NCI-H524 (cell line): ENCODE measurements at places on chromosomes 7 and 10.

GRCh38 chr10:70459774-70460490, 18.5 kb upstream of the NODAL start:
- no peak for DNase-seq

DNA sequence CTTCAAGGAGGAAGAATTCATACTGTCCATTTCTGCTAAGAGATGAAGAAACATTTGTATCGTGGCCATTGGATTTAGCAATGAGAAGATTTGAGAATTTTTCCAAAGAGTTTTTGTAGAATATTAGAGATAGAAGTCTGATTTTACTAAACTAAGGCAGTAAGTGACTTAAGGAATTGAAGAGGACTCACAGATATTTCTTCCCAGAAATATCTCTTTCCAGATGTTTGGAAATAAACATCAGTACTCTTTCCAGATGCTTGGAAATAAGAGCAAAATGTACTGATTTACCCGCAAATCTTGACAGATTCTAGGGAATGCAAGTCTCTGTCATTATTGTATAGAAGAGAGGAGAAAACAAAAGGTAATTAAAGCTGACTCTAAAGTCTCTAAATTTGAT, 91.3 kb downstream of the IMMP2L start:
- DNase-seq = no peak

DNA sequence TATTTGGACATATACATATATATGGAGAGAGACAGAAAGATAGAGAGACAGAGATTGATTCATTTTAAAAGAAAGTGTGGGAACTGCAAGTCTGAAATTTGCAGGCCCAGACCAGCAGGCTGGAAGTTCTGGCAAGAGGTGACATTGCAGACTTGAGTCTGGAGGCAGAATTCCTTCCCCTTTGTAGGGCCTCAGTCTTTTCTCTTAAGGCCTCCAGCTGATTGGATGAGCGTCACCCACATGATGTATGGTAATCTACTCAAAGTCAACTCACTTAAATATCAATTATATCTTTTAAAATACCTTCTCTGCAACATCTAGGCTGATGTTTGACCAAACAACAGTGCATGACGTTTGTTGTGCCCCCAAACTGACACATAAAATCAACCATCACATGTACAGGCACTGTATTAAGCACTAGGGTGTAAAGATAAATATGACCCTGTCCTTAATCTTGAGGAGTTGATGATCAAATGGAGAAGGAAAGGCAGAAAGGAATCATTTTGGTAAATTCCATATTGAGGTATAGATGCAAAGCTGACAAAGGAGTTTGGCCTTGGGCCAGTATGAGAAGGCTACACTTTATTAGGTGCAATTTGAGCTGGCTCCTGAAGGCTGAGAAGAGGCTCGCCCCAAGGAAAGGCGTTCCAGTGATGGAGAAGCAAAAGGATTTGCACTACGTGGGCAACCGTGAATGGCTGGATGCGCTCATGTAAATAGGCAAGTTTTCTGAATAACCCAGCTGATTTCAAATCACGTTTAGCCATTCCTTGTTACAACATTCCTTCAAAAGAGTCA, 52.6 kb downstream of the BPGM start:
- no peak for DNase-seq

GRCh38 chr10:103951942-103952341, 15.0 kb upstream of the SLK start:
- no peak for DNase-seq

DNA sequence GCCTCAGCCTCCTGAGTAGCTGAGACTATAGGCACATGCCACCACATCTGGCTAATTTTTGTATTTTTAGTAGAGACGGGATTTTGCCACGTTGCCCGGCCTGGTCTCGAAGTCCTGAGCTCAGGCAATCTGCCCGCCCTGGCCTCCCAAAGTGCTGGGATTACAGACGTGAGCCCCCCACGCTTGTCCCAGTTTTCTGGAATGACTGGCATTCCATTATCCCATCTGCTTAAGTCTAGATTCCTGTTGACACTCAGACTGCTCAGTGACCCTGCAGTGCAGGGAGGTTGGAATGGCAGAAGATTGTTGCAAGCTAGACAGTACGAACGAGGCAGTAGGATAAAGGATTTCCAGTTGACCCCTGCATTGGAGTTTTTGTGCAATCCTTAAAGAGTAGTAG, 135.1 kb upstream of the NPS start:
- no peak for DNase-seq

GRCh38 chr7:97973206-97973658, 16.8 kb downstream of the OCM2 start:
- DNase-seq = no peak

DNA sequence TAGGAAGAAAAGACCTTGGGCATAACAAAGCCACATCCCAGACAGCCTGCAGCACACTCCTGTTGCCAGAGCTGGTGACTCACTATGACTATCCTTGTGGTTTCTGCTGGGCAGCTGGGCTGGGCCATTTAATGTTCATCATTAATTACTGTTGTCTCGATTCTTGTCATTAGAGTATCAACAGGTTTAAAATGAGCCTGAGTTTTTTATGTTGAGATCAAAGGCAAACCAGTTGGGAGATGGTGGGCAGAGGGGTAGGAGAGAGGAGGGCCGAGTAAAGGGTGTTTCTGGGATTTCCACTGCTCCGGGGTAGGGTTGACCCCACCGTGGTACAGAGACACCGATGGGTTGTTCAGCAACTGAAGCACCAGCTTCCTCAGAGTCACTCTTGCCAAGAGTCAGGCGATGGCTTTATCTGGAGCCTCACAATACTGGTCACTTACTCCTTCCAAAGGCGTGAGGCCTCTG, 128.7 kb upstream of the LYZL1 start:
- DNase-seq = no peak

- DNase-seq = no peak
These were observed 46.9 kb downstream of the PITRM1 start for GRCh38 chr10:3125527-3126170.

DNA sequence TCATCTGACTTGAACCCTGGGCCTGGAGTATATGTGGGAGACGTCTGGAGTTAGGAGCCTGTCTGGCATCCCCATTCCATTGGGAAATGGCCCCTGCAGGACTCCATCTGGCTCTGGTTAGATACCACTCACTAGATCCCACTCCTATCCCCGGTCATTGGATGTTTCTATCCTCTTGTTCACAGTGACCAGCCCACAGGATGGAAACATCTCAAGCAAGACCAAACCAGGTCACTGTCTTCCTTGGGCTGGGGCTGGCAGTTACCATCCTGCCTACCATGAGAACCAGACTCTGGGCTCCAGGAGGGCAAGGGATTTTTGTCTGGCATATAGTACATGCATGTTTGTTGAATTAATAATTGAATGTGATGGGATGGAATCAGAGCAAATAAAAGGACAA, 415.7 kb downstream of the GRID1 start:
- DNase-seq = no peak

GRCh38 chr10:79221110-79222051, 125.9 kb upstream of the PPIF start:
- no peak for DNase-seq

DNA sequence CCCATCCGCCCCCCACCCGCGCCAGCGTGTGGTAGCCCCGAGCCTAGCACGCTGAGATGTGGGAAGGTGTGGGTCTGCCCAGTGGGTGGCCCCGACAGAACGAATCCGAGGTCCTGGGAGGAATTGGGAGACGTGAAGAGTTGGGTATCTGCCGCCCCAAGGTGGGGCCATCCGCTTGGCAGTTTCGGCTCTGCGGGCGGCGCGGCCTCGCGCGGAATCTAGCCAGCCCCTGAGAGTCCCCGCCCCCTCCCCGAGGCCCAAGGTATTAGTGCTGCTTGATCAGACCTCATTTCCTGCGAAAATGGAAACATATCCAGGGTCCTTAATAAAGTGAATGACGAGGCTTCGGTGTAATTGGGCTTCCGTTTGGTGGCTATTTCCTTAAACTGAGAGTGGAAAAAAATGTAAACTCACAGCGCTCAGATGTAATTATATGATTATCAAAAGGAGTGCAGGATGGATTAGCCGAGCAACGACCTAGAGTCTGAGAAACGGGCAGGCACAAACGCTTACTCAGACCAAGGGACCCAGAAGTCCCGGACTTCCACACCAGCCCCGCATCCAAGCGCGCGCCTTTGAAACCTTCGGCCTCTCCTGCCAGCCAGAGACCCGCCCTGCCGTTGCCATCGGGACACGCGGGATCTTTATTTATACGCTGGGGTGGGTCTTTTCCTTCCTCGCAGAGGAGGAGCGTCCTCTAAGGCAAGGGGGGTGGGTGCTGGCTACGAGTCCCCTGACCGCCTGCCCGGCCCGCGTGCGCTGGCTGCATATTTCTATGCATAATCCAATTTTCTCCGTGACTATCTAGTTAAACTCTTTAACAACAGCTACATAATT, 12.8 kb downstream of the LBX1 start:
- peak; percentile 27 for DNase-seq

- no peak for DNase-seq
These were observed 109.2 kb upstream of the ZNF746 start for GRCh38 chr7:149606826-149607225.

GRCh38 chr7:103704701-103705100, 258.7 kb upstream of the SLC26A5 start:
- no peak for DNase-seq

DNA sequence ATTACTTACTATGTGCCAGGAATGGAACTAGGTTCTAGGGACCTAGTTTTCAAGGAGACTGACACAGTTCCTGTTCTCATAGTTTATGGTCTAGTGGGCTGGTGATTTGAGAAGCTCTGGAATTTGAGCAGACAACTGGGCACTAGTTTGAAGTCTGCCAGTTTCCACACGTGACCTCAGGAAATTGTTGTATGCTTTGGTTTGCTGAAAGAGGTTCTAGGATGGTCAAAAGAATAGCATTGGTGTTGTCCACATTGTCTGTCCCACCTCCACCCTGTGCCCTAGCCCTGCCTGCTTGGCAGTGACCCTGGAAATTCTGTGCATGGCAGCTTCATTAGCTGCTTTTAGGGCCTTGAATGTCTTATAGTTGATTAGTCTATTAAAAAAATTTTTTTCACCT, 28.7 kb downstream of the GBF1 start:
- DNase-seq = no peak

- DNase-seq = no peak
These were observed 64.4 kb downstream of the HBP1 start for GRCh38 chr7:107233174-107233573.

DNA sequence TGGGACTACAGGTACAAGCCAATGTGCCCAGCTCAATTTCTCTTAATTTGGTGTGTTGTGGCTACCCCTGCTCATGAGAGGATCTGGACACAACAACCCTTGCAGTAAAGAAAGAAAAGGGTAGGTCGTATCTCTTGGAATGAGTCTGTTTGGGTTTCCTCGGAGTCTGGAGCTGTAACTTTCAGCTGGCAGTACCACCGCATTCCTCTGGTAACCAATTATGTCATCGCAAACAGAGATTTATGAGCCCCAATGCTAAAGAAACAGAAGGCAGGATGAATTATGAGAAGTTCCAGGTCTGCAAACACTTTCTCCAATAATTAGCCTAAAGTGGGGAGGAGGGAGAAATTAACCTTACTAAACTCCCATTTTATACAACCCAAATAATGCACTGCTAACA, 186.6 kb upstream of the NRP1 start:
- DNase-seq = no peak

GRCh38 chr10:18278181-18278580, 138.0 kb downstream of the CACNB2 start:
- DNase-seq = no peak

GRCh38 chr10:5615316-5615715, 51.1 kb downstream of the ASB13 start:
- no peak for DNase-seq

DNA sequence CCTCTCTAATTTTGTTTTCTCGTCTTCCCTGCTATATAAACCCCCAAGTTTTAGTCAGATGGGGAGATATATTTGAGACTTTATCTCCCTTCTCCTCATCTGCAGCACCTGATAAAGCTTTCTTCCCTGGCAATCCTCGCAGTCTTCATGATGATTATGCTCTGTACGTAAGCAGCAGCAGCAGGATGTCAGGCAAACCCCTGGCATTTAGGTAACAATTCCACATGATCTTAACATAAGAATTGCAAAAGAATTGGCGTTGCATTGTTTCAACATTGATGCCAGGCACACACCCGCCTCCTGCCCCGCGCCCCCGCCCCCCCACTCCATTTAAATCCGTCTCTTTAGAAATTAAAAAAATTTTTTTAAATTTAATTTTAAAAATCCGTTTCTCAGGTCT, 6.1 kb downstream of the PKD1L1 start:
- DNase-seq = no peak

- DNase-seq = no peak
These were observed 64.6 kb downstream of the ALOX5 start for GRCh38 chr10:45438466-45439090.

- no peak for DNase-seq
These were observed 55.6 kb downstream of the OSBPL3 start for GRCh38 chr7:24924375-24924774.

DNA sequence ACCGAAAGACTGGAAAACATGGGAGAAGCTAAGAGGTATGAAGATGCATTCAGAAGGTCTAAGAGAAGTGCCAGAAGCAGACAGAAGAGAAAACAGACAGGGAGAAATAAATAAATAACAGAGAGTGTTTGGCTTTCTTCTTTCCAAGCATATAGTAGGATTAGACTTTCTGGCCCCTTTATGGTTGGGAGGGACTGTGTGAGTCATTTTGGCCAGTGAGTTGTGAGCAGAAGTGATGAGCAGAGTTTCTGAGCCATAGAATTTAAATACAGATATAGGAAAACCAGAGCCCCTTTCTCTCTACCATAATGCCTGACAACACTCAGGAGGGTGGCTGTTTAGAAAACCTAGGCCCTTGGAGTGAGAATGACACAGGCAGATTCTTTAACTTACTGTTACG, 171.0 kb downstream of the PPP1R17 start:
- DNase-seq = no peak

GRCh38 chr10:74753442-74754211, 72.8 kb upstream of the KAT6B start:
- no peak for DNase-seq

DNA sequence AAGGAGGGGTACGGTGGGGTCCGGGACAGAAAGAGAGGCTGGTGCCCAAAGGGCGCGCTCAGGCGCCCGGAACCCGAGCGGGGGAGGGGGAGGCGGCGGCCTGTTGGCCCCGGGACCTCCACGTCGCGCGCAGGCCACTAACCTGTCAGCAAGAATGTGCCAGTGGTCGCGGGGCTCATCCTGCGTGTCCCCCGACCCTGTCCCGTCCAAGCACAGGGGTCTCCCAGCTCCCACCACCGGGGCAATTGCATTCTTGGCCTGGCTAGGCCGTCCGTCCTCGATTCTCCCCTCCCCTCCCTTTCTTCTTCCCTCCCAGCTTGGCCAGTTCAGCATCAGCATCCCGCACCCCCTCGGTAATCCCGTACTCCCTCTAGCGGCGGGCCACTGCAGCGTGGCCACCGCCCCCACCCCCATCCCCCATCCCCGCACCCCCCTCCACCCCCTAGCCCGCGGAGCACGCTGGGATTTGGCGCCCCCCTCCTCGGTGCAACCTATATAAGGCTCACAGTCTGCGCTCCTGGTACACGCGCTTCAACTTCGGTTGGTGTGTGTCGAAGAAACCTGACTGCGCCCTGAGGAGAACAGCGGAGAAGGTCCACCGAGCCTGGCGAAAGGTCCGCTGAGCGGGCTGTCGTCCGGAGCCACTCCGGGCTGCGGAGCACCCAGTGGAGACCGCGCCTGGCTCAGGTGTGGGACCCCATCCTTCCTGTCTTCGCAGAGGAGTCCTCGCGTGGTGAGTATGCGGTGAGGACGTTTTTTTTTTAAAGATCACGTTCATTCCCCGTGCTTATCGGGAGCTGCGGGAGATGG, at the start of gene SGCE:
Gene SGCE, minus strand, starts transcription at position 286 of the 810 bp plus-strand sequence. Its CDS starts 35 bp downstream, at position 251.
- DNase-seq = peak; percentile 81
